ENCODE measurements at places on chromosomes 12 and 14.

DNA sequence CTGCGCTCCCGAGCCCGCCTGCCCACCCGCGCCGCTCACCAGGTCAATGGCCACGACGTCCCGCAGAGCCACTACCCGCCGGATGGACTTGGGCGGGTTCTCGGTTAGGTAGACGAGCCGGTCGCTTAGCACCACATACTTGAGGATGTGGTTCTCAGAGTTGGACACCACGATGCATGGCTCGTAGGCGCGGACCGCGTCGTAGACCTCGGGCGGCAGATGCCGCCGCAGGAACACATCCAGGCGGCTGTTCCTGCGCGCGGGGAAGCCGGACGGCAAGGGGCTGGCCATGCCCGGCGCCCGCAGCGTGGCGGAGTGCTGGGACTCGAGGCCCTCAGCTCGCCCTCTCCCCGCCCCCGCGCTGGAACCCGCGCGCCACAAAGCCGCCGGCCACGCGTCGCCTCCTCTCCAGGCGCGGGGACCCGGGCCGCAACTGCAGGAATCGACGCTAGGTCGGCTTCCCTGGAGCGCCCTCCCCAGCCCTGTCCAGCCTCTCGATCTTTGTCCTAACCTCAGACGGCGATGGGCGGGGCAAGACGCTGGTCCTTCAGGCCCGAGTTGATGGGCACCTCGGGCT lies at the start of gene C12orf56:
TSS of gene C12orf56 (minus strand) at position 484 of the 577 bp plus-strand sequence. CDS start at position 291, 193 bp downstream.
- DNase-seq, result no peak

DNA sequence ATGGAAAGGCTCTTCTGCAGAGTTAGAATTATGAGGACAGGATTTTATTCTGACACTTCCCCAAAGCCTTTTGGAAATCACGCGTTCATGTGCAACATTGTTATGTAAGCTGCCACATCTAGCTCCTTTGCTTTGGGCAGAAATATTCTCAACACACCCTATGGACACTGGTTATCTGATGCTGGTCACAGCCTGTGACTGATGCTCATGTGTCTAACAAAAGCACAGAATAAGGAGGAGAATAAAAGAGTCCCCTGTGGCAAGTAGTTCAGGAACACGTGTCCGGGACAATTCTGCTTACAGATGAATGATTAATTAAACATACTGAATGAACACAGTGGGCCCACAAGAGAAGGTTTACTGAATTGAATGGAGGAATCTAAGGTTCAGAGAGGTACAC lies 22.1 kb downstream of the FOXN3 start:
- no peak for DNase-seq

GRCh38 chr12:3992945-3993344 lies 119.7 kb upstream of the PARP11 start:
- no peak for DNase-seq

- DNase-seq, result no peak
Measured at GRCh38 chr12:65859519-65859918, 35.2 kb downstream of the HMGA2 start.

DNA sequence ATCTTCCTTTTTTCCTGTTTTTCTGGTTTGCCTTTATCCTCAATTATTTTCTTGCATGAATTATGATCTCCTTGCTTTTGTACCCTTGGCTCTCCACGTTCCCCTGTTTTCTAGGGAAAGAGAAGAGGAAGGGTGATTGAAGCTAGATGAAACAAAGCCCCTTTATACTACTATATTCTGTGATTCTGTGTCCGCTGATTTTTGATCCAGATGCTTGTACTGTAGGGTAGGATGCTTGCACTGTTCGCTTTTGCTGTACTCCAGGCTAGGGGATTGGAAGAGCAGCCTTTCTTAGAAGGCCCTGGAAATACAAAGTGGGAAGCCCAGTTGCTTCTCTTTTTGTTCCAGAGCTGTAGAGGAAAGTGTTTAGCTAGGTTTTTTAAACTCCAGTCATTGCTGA lies 35.1 kb upstream of the KLHDC2 start:
- DNase-seq, result no peak

DNA sequence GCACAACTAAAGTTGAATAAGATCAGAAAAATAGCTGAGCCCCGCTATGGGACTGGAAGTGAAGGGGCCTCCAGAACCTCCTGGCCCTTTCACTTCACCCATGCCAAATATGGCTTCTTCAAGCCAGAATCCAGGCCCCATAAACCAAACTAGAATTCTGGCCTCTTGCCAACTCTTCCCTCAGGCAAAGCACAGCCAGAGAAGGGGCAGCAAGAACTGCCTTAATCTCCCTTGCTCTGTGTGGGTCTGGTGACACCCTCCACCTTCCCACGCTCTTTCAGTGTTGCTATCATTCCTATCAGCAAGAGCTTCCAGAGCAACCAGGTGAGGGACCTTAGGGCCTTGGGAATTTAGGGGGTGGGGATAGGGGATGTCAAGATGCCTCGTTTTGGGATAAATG lies 3.1 kb upstream of the PNMA1 start:
- no peak for DNase-seq

DNA sequence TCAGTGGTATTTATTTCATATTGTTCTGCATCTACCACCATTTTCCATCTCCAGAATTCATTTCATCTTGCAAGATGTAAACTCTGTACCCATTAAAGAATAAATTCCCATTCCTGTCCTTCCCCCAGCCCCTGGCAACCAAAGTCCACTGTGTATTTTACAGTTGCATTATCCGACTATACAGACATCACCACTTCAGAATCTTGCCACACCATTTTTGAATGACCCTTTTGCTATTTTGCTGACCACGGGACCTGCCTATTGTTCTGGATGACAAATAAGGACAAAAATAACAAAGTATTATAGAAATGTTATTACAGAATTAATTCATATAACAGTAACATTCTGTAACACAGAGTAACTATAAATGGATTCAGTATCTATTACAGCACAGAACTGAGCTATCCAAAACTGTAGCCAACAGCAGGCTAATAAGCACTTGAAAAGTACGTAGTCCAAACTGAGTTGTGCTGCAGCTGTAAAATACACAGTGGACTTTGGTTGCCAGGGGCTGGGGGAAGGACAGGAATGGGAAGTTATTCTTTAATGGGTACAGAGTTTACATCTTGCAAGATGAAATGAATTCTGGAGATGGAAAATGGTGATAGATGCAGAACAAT lies 61.3 kb downstream of the CDK17 start:
- no peak for DNase-seq

- no peak for DNase-seq
Measured at GRCh38 chr12:109768901-109769670, 55.5 kb downstream of the FAM222A start.

- DNase-seq, result no peak
Measured at GRCh38 chr14:85234156-85235025, 295.6 kb upstream of the FLRT2 start.

GRCh38 chr12:94998326-94998725 lies 5.2 kb downstream of the NDUFA12 start:
- no peak for DNase-seq

- DNase-seq, result no peak
Measured at GRCh38 chr12:124721501-124722162, 142.0 kb downstream of the SCARB1 start.

DNA sequence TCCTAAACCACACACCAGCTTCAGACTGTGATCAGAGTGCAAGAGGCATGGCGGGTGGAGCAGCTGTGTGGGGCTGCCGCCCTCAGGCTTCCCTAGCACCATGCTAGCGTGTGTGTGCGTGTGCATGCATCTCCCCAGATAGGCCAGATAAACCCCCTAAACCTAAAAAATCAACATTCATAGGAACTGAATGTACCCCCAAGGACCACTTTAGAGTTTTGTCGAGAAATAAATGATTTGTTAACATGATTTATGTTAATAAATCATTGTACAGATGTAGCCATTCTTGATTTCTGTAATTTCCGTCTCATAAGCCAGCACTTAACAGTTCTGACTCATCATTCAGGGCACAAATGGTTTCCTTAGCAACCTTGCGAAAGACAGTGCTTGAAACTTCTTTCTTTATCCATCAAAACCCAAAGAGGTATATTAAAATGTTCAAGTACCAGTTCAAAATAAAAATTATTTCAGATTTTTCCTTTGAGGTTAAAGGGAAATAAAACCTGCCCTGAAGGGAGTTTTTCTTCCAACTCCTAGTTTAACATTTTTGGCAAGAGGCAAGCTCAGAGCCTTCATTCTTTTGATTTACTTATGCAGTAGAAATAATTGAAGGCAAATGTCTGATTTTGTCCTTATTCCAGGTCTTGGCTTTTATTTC lies 206.2 kb upstream of the RGS6 start:
- no peak for DNase-seq

DNA sequence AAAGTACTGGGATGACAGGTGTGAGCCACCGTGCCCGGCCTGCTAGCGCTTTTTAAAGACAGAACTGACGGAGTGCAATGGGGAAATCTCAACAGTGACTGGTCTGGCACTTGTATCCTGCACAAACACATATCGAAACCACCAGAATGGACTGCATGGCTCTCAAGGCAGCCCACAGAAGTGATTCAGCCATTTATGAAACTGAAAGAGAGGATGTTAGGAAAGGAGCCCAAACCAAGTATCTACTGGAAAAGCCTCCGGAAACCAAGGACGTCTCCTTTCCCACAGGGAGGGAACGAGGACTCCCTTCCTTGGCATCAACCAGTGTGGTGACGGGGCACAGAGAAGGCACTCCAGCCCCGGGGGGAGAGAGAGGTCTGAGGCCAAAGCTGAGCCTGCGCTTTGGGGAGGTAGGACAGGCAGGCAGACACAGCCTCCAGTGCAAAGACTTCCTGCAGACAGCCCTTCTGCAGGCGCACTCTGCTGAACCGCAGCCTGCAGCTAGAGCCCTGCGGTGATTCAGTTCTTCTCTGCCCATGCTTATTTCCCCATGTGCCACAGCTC lies 16.5 kb downstream of the SLC15A4 start:
- no peak for DNase-seq

DNA sequence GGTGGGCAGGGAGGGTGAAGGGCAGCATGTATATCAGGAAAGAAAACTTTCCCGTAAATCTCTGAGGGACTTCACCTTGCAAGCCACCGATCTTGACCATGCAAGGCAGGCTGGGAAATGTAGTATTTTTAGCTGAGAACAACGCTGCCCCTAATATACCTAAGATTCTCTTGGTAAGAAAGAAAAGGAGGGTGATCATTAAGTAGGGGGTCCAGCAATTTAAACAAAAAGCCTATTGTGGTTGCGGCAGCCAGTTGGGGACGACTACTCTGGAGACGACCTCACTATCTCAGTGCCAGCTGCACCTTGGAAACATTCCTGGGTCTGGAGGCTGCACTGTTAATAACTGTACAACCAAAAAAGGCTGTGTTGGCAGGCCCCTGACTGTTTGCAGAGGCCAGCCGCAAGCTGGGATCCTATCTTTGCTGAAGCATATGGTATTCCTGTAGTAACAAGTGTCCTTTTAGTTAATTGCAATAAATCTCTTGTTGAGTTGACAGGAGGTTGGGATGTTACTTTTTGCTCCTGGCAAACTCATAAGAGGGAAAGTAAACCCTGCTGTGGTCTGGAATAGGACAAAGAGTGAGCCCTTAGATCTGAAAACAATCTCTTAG lies 6.4 kb downstream of the APOLD1 start:
- DNase-seq, result no peak

- no peak for DNase-seq
Measured at GRCh38 chr14:90531497-90531896, 134.7 kb downstream of the CALM1 start.

- no peak for DNase-seq
Measured at GRCh38 chr12:89347325-89347829, 4.9 kb downstream of the DUSP6 start.

GRCh38 chr14:80978403-80978802 lies 23.0 kb downstream of the TSHR start:
- no peak for DNase-seq

GRCh38 chr12:87930627-87931026 lies 98.6 kb downstream of the C12orf50 start:
- no peak for DNase-seq

DNA sequence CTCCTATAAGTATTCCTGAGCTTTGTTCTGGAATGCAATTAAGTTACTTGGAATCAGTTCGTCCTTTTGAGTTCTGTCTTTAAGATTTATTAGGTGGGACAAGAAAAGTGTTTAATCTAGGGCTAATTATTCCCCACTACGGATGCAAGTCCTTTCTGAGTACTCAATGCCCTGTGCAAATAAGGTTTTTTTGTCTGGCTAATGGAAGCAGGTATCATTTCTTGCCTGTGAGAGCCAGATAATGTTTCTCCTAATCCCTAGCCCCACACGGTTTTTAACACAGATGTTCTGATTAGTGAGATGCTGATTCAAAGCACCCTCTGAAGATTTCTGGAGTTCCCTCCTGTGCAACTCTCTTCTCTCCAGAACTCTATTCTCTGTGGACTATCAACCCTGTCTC lies 296.6 kb upstream of the PRICKLE1 start:
- DNase-seq, result no peak

GRCh38 chr14:96164861-96165490 lies 39.7 kb upstream of the BDKRB2 start:
- DNase-seq, result no peak

Data from stimulated activated CD4-positive, alpha-beta T cell treated with anti-CD3 and anti-CD28 coated beads, Interleukin-1b, Interleukin-23, amount 100 ng/mL, for 24 hours (primary cell).